Activated T-helper 1 cell treated with anti-CD3 and anti-CD28 coated beads, Interleukin-2, amount 50 U/mL, for 16 hours (primary cell): ENCODE measurements at places on chromosomes 5 and 9.

DNA sequence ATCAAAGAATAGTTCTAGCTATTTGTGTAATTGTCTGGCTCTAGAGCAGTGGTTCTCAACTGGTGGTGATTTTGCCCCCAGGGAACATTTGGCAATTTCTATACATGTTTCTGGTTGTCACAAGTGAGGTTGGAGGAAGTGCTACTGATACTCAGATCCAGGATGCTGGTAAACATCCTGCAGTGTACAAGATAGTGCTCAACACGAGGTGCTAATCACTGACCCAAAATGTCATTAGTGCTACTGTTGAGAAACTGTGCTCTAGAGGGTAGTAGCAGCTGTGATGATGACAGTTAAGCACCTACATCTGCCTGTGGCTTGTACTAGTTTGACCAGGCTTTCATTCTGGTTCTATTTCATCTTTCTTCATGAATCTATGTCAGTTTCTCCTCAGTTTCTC, 22.1 kb downstream of the LRRC19 start:
- DNase-seq: no peak

DNA sequence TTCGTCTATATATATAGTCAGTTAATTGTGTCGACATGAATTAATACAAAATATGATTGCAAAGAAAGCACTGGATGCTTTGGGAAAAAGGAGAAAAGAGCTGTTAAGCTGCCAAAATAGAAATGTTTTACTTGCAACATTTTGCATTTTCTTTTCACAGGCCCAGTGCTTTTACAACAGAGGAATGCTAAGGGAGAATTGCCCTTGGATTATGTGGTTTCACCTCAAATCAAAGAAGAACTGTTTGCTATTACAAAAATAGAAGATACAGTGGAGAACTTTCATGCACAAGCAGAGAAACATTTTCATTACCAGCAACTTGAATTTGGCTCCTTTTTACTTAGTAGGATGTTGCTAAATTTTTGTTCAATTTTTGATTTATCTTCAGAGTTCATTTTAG, 76.2 kb downstream of the SLF1 start:
- DNase-seq: no peak

GRCh38 chr9:73023025-73023541, 70.2 kb upstream of the ALDH1A1 start:
- peak; percentile 4 for DNase-seq

GRCh38 chr5:172028167-172028566, 21.7 kb upstream of the FBXW11 start:
- no peak for DNase-seq

- DNase-seq: no peak
These were observed 136.6 kb downstream of the SEMA6A start for GRCh38 chr5:116437922-116438578.

- no peak for DNase-seq
These were observed 174.5 kb upstream of the OTULINL start for GRCh38 chr5:14407051-14407450.

DNA sequence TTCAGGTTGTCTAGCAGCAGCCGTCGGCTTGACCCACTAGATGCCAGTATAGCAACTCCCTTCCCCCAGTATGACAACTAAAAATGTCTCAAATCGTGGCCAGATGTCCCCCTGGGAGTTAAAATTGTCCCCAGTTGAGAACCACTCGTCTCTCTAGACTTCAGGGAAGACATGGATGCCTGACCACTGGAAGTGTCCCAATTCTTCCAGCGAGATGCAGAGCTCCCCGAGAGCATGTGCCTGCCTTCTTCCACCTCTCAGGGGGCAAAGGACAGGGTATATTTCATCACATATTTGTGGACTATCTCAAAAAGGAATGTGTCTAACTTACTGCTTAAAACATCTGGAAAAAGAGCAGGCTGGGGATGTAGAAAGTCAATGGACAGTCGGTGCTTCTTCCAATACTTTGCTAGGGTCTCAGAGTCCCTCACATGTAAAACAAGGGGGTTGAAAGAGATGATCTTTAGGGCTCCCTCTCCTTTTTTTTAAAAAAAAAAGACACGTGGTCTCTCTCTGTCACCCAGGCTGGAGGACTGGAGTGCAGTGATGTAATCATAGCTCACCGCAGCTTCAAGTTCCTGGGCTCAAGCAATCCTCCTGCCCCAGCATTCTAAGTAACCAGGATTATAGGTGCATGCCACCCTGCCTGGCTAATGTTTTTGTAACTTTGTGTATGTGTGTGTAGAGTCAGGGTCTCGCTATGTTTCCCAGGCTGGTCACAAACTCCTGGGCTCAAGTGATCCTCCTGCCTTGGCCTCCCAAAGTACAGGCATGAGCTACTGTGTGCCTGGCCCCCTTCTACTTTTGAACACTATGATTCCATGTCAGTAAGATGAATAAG, 190.6 kb downstream of the DAB2IP start:
- no peak for DNase-seq
